ENCODE measurements at places on chromosomes 1 and 21.

GRCh38 chr1:175656416-175656815, 87.0 kb downstream of the TNR start:
- no peak for DNase-seq

DNA sequence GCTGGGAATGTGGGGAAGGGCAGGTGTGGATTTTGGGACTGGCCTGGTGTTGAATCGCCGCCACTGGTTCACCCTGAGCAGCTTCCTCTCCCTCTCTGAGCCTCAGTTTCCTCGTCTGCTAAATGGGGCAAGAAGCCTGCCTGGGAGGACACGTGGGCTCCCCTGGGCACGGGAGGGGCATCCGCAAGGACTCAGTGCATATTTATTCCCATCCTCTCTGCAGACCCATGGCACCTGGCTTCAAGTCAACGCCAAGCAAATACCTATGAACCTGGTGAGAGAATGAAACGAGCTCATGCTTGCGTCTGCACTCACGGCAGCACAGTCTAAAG, 234.4 kb downstream of the PTPRU start:
- DNase-seq: no peak

DNA sequence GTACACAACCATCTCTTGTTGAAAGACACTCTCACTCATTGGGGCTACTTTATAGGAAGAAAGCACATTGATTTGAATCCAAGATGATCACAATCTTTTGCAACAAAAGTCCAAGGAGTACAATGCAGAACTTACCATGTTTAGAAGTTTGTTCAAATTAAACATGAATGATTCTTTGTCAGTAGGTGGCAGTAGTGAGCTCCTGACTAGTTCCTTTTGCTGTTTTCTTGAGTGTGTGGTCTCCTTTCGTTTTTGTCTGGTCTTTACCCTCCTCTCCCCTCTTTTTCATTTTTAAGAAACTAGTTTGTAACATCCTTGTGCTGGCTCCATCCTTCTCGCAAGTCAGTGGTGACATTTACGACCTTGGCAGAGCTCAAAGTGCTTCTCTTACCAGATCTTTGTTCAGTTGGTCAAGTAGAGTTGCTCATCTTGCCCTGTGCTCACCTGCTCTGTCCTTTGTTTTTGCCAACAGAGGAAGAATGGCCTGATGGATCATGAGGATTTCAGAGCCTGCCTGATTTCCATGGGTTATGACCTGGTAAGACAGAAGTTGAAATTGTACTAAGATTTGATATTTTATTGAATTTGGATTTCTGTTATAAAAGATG, 35.7 kb upstream of the MTR start:
- peak; percentile 58 for DNase-seq

DNA sequence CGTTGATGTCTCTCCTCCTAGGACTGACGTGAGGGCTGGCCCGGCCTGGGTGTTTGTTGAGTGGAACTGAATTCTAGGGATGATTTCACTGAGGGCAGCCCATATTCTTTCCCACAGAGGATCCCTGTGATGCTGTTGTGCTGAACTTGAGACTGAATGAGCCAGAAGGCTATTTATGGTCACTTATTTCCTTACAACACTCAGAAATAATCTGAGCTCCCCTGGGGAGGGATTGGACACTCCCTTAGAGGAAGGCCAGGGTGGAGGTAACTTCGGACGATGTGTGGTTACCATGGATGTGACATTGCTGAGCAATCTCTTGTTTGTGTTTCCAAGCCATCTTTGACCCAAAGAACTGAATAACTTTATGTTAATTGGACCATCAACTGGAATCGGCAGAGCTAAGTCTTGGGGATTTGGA, 5.1 kb upstream of the TMCO4 start:
- no peak for DNase-seq

- no peak for DNase-seq
These were observed 1529.3 kb upstream of the TPTE start for GRCh38 chr21:8991968-8992621.

DNA sequence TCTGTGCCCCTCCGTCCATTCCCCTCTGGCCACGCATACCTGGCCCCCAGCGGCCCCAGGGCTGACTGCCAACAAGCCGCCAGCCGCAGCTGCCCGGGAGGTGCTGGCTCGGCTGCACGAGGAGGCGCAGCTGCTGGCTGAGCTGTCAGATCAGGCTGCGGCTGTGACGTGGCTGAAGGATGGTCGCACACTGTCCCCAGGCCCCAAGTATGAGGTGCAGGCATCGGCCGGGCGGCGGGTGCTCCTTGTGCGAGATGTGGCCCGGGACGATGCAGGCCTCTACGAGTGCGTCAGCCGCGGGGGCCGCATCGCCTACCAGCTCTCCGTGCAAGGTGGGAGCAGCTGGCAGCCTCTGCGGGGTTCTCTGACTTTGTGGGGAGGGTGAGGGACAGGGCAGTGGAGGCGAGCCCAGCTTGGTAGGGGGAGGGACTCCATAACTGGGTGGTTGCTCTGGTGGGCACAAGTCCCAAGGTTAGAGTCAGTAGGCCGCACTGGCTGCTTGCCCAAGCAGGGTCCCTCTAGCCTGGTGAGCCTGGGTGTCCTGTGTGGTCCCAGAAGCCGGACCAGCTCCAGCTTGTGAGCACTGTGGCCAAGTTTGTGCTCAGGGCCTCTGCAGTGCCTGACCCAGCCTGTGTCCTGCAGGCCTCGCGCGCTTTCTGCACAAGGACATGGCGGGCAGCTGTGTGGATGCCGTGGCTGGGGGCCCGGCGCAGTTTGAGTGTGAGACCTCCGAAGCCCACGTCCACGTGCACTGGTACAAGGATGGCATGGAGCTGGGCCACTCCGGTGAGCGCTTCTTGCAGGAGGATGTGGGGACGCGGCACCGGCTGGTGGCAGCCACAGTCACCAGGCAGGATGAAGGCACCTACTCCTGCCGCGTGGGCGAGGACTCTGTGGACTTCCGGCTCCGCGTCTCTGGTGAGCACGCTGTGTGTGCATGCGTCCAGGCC, 8.8 kb downstream of the OBSCN start:
- DNase-seq: no peak

DNA sequence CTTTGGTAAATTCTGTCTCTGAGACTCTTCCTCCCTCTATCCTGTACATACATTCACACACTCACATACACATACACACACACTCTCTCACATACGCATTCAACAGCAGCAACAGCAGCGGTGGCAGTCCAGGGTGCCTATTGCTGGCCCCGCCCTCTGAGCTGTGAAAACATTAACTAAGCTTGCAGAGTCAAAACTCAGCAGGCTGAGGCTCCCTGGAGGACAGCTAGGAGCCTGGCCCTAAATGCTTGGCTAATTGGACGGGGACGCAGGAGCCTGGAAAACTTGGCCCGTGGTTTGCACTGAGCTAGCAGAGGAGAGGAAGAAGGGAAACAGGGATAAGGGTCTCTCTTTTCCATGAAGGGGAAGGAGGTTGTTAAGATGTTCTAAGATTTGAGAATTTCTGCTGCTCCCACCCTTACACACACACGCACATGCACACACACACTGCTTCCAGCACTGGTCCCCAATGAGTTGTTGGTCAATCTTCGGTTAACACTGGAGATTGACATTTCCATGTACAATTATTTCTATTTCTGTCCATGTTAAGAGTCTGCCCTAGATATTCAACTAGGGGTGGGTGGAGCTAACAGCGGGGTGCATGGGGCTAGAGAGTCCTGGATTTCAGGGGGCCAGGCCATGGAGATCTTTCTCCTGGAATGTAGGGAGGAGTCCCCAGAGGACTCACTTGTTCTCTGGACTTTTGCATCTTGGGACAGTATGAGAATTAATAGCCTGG, 94.2 kb downstream of the PLXNA2 start:
- DNase-seq: no peak

GRCh38 chr1:66373157-66373591, 160.8 kb upstream of the SGIP1 start:
- DNase-seq: no peak

GRCh38 chr1:111731956-111732355, 7.2 kb downstream of the INKA2 start:
- no peak for DNase-seq

GRCh38 chr1:192573499-192573898, 2.1 kb upstream of the RGS1 start:
- DNase-seq: peak; percentile 41

- DNase-seq: no peak
These were observed 25.0 kb upstream of the SRSF10 start for GRCh38 chr1:24005163-24005562.

DNA sequence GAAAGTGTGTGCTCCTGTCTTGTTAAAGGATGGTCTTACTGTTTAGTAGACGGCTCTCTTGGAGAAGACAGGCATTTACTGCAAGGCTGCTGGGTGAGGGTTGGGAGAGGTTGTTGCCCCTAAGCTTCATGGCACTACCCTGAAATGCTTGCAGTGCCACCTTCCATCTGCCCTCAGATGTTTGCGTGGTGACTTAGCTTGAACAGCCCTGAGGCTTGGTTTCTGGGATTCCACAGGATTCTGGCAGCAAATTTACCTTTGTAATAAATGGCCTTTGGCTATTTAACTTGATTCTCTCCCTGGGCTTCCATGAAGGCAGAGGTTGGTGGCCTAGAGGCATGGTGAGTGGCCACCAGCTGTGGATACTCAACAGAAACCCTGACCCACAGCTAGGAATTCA, 11.6 kb downstream of the MTARC1 start:
- no peak for DNase-seq

DNA sequence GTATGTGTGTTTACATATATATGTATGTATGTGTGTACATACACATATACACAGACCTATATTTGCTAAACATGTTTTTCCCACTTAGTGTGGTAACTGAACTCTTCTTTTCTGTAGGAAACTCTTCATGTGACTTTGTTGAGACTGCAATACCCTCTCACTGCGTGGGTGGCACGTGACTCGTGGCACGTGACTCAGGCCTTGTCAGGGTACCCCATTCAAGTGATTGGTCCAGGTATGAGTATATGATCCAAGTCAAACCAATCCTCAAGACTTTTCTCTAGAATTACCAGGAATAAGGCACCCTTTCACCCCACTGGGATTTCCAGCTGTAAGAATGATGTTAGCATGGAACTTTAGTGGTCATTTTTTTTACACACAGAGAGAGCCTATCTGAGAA, 149.2 kb upstream of the KCNK2 start:
- DNase-seq: no peak

DNA sequence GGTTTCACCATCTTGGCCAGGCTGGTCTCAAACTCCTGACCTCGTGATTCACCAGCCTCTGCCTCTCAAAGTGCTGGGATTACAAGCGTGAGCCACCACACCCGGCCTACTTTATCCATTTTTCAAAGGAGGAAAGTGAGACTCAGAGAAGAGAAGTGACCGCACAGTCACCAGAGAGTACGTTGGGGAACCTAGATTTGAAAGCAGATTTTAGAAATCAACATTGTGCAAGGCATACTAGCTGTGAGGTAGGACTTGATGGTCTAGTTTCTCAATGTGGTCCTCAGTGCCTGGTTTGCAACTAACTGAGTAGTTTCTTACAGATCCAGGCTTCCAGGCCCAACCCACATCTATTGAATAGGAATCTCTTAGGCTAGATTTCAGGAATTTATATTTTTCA, 1.7 kb upstream of the PRCC start:
- DNase-seq: no peak

DNA sequence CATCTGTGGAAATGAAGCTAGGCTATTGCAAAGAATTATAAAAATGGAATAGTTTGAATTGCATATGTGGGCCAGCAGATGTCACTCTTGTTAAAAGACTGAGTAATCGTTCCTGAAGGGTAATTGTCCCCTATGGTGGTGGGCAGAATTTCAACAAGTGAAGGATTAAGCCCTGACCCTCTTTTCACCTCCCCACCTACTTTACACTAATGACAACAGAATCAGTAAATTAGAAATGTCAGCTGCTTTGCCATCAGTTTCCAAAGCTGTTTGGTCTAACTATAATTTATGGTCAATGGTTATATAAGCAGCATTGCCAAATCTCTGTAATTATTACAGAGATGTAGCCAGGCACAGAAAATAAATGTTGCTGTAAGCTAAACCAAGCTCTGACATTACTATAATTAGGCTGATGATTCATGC, 898.6 kb downstream of the AMY1C start:
- peak; percentile 37 for DNase-seq

DNA sequence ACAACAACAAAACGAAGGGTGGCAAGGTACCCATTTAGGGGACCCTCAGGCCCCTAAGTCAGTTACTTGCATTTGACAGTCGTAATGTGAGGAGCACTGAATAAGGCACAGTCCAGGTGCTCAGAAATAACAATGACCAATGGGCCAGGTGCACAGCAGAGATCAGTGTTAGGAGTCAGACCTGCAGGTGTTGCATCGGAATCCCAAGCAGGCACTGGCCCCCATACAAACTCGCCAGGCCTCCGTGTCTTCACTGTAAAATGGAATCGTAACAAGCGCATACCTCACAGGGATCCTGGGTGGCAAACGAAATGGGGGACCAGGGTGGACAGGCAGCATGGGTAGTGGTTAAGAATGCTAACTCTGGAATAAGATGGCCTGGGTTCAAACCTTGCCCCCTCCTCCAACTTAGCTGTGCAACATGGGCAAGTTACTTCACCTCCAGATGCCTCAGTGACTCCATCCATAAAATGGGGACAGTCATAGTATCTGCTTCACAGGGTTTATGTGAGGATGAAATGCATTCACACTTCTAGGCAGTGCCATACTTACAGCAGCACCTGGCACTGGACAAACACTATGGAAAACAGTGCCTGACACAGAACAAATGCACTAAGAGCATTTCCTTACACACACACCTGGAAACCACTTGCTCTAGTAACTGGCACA, 20.2 kb downstream of the RCAN1 start:
- DNase-seq: no peak

- no peak for DNase-seq
These were observed 4.2 kb upstream of the C1orf141 start for GRCh38 chr1:67138813-67139499.

DNA sequence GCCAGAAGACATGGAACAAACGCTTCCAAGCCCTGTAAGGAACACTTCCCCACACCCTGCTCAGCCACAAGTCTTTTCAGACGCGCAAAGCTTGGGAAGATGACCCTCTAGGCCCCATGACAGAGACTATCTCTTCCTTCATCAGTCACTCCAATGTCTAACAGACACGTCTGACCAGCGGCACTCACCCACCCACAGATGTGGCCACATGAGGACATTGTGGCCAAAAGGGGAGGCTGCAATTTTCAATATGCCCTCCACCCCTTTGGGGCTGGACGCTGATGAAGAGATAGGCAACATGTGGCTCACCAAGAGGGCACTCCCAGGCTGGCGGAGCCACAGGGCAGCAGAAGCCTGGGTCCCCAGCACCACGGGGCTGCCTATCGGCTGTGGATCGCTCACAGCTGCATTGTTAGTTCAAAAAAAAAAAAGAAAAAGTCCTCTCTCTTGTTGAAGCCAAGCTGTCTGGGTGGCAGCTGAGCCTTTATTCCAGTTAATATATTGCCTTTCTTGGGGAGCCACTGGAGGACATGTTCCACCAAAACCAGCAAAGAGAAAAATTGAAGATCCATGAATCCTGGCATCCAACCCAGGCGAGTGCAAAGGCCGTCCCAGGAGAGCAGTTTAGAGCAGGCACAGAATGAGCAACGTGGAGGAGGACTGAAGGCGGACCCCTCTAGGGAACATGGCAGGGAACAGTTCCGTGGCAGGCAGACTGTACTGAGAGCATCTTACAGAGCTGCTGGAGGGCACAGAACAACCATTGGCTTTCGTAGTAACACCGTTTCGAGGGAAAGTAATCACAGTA, 52.7 kb upstream of the GPR153 start:
- DNase-seq: no peak
